ENCODE measurements at places on chromosomes 5 and 9.
A peak's percentile ranks its signal among the peaks of the same experiment; 100 is the strongest.

DNA sequence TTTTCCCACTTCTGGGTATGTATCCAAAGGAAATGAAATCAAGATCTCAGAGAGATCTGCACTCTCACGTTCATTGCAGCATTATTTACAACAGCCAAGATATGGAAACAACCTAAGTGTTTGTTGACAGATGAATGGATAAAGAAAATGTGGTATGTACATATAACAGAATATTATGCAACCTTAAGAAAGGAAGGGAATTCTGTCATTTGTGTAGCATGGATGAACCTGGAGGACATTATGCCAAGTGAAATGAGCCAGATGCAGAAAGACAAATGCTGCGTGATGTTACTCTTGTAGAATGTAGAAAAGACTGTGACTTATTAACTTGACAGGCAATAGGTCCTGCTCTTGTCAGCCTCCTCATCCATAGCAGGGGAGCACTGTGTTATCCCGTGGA lies 31.4 kb downstream of the PPARGC1B start:
- no peak for DNase-seq

DNA sequence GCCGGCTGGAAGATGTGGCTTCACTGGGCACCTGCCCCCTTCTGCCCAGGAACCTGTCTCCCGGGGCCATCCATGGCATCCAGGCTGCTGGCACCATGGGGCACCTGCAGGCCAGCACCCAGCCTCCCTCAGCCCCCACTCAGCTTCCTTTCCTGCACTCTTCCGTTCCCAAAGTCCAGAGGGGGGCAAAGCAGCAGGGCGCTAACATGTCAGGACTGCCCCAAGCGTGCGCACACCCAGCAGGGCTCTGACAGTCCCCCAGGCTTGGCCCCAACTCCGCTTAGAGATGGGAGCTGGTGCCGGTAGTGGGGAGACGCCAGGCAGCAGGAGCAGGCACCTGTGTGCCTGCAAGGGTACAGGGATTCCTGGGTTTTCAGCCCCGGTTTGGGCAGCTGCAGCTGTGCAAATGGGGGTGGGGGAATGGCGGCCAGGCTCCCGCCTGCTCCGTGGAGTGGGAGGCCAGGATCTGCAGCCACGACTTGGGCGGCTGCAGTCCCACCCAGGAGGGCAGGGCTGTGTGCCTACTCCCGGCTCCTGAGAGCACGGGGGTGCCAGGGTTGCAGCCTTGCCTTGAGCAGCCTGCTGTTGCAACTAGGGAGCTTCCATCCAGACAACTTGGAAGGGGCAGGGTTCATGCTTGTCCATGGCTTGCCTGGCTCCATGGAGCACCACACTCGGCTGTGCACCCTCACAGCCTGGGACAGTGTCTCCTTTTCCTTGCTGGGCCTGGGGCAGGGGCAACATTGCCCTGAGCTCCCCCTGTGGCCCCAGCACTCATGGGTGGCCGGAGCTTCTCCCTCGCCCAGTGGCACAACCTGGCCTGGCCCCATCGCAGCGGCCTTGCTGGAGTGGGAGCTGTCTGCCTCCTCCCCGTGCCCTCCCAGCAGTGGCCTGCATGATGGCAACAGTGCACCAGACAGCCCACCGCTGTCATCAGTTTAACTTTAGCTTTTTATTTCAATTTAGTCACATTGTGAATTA lies 561.1 kb downstream of the MTRR start:
- no peak for DNase-seq

DNA sequence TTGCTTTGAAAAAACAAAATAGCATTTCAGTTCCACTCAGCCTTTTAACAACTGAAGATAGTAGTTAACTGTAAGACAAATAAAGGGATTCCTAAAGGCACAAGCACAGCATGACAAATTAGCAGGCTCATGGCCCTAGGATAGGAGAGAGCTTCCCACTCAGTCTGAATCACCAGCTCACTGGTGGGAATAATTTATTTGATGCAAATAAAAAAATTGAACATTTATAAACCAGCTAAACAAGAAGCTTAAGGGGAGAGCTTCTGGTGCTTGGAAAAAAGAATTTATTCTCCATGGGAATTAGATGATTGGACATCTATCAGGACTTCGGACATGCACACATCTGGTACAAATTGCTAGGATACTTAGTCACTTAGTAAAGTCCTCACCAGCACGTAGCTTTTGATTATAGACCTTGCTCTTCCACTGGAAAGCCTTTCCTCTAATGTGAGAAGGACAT lies 294.1 kb upstream of the TNC start:
- no peak for DNase-seq

GRCh38 chr5:123647066-123647465 lies 135.1 kb downstream of the CSNK1G3 start:
- DNase-seq, result no peak

DNA sequence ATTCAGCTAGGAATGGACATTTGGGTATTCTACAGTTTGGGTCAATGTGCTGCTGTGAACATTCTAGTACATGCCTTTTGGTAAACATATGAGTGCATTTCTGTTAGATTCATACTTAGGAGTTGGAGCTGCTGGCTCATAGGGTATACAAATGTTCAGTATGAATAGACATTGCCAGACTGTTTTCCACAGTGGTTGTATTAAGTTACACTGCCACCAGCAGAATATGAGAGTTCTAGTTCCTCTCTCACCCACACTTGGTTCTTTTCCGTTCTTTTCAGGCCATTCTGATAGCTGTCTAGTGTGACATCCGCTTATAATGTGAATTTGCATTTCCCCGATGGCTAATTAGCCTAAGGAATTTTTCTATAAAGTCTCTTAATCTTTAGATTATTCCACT lies 25.0 kb downstream of the STOM start:
- no peak for DNase-seq

GRCh38 chr9:131018621-131019020 lies 9.6 kb downstream of the LAMC3 start:
- no peak for DNase-seq

GRCh38 chr5:38420691-38421390 lies 135.6 kb downstream of the LIFR start:
- DNase-seq, result peak; percentile 78

DNA sequence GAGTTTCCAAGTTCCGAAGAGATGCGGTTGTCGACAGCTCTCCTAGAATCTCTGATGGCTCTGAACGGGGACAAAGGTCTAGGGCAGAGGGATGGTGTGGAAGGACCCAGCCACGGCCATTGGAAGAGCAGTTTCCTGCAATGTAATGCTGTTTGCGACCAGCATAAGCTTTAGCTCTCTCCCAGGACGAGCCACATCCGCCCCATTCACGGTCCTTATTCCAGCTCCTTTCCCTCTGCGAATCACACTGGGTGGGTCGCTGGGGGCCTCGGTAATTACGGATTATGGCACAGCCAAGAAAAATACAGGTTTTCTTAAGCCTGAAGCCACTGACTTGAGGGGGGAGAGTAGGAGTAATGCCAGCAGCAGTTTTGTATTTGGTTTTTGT lies 22.7 kb downstream of the ANXA2R start:
- DNase-seq, result no peak

- peak; percentile 89 for DNase-seq
Measured at GRCh38 chr5:37738057-37738691, 101.7 kb downstream of the GDNF start.

DNA sequence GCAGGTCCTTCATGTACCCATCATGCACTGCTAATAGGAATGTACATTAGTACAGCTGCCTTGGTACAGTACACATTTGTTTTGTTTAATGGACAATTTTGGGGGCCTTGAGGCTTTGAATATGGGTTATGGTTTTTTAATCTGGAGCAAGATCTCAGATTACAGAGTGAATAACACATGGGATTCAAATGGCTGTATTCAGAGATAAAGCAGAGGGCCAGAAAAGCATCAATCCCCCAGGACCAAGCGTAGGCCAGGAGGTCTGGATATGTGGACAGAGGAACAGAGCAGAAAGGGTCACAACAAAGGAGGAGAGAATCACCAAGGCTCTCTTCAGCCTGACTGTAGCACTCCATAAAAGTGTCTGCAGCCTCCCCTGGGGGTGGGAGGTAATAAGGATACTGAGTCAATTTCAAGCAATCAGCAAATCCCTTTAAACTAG lies 47.7 kb upstream of the STK32A start:
- DNase-seq, result no peak

DNA sequence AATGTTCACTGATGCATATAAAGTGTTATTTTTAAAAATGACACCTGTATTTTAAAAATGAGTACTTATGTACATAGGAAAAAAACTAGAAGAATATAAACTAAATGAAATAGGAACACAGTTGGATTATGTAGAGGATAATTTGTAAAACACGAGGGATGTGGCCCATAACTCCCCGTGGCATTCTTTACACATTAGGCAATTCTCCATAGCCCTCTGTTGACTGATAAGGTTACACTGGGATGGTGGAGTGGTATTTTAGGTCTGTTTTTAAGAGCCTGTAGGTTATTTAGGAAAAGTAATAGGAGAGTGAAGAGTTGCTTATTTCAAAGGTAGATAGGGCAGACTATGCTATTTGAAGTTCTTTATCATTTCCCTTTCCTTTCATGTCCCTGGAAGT lies 1.8 kb downstream of the CAVIN4 start:
- DNase-seq, result peak; percentile 55

DNA sequence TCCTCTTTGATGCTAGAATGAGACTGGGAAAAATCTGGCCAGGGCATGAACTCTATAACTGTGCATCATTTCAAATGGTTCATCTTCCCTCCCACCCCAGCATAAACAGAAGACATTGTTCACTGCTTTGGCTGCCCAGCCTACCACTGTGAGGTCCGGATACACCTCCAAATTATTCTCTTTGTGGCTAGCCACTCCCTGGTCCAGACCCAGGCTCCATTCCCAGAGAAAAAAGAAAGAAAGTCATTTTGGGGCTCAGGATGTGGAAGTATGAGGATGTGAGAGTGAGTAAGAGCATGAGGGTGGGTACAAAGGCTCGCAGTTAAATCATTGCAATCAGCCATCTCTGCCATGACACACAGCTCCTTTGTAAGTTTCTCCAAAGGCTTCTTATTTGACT lies 559.2 kb downstream of the PSAT1 start:
- no peak for DNase-seq

GRCh38 chr9:99787556-99787955 lies 34.1 kb upstream of the NR4A3 start:
- DNase-seq, result no peak

DNA sequence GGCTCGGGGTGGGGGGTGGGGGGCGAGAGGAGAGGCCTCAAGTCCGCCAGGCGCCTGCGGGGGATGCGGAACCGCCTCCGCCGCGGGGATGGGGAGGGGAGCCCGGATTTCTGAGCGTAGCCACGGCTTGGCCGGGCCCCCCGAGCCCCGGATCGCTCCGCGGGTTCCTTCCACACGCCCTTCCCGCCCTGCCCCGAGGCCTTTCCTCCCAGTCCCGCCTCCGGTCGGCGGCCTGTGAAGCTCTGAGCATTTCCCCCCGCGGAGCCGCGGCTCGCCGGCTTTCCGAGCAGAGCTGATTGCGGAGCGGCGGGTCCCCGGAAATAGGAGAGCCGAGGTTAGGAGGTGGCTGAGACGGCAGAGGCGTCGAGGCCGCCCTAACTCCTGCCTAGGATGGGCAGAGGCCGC lies 6.1 kb downstream of the IRX4 start:
- DNase-seq, result no peak

GRCh38 chr5:131654309-131654708 lies 19.3 kb upstream of the RAPGEF6 start:
- DNase-seq, result no peak

DNA sequence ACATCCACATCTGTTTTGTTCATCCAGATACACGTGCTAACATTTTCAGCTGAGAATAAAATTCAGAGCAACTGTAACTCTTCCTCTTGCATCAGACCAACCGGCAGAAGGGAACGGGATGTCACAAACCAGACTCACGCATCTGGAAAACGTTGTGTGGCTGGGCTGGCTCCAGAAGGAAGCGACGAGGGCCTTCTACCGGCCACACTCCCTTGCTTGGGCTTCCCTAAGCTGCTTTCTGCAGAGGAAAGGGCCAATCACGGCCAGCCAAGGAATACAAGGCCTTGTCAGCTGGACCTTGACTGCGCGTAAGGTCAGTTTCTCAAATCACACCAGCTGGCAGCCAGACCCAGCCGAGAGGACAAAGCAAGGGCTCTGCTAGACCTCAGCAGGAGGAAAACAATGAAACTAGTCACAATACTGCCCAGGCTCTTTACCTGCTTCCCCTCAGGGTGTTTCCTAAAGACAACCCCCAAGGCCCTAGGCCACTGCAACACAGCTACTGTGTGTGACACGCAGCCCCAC lies 106.1 kb downstream of the THBS4 start:
- DNase-seq, result peak; percentile 54

DNA sequence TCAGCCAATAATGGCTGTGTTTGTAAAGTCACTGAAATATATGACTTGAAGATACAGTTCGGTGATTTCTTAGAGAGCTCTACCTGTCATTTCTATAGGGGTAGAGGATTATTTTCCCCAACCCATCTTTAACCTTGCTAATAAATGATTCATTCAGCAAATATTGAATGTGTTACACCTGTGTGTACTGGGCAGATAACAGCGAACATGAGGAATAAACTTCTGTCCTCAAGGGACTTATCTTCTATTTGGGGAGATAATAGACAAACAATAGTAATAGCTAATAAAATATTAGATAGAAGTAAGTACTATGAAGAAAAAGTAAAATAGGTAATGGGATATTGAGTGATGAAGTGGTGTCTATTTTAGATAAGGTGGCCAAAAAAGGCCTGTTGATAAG lies 9.3 kb downstream of the TTC23L start:
- no peak for DNase-seq

- DNase-seq, result peak; percentile 70
Measured at GRCh38 chr5:107670087-107670931, 428 bp downstream of the EFNA5 start.

GRCh38 chr5:103434057-103434456 lies 128.5 kb downstream of the NUDT12 start:
- no peak for DNase-seq

GRCh38 chr9:8401961-8402705 lies 602.6 kb upstream of the DMAC1 start:
- no peak for DNase-seq

GRCh38 chr5:174311531-174312269 lies 266.2 kb downstream of the NSG2 start:
- DNase-seq, result peak; percentile 86

DNA sequence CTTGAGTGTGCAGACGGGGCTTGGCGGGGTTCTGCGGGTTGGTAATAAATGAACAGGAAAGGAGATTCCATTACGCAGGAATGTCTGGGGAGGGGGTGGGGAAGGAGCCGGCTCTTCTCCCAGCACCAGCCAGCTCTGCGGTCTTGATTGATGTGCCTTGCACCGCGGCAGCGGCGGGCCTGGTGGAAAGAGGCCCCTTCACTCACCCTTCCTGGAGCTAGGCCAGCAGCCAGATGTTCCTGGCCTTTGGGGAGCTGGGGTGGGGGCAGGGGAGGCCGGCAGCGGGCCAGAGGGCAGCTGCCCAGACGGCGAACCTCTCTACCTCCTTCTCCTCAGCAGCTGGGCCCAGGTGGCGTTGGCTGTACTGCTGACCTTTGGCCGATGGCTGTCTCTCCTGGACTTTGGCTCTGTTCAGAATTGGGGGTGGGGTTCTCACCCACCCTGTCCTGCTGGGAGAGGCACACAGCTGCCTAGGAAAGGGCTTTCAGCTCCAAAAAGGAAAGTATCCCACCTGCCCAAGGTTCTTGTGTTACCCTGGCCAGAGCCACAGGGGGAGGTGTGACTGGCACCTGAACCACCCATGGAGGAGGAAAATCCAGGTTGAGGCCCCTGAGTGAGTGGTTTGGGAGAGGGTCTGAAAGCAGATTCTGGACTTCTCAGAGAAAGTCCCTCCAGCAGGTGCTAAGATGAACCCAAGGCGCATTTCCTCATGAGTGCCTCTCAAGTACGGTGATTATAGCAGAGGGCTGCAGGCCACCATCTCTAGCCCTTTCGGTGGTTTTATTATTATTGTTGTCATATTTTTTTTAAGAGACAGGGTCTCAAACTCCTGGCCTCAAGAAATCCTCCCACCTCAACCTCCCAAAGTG lies 58.0 kb upstream of the SYNPO start:
- peak; percentile 78 for DNase-seq
